ENCODE measurements at places on chromosomes 5 and 9. TPM values are rescaled to one million over a fixed set of nuclear protein-coding genes. Genes with fewer than 3 reads are reported as not detected.

PCDHGA10 gene
- total RNA-seq, result 17.1 TPM

DNA sequence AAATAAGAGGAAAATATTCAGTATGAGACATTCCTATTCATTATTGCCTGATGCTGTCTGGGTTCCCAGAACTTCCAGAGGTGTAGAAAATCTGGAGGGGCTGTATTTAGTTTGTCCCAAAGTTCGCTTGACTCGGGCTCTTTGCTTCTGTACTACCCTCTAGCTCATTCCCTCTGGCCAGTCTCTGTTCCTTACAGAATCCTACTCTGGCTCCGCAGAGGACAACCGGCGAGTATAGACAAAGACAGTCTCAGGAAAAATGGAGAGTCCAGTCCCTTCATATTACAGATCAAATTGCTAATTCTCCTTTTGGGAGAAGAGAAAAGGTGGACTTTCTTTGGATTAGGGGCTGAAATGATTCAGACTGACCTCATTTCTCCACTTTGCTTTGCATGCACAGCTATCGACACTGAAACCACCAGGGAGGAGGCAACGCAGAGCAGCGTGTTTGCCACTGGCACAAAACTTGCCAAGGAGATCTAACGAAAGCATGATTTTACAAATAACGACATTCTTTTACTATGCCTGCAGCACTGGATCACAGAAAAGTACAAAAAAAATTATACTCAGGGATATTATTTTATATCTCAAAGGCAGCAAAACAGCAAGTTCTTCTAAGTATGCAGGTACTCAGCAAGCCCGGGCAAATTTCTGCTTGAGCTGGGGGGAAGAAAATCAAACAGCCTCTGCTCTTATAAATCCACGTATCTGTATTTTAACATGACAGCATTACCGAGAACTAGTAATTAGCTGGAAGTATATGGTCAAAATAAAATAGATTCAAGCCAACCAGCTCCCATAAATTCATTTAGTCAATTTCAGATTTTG is 279.7 kb downstream of the NPR3 start:
- no peak for DNase-seq

DNA sequence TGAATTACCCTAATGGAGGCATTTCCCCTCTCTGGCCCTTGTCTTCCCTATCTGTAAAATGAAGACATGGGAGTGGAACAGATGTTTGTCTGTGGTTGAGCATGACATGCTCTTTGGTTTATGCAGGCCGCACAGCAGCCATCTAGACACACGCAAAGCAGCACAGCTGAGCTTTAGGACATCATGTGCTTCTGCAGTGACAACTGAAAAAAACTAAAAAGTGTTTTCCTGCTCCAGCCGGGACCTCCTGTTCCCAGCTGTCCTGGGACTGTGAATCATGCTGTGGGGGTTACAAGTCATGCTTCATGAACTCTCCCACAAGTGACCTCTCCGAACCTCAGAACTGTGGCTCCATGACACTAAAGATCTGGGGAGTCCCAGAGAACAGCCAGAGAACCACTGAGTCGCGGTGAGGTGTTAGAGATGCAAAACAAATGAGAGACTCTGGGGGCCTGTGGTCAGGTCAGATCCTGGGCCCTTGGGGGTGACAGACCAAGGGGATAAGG is 1.7 kb downstream of the SMIM3 start:
- DNase-seq, result peak; percentile 22

DNA sequence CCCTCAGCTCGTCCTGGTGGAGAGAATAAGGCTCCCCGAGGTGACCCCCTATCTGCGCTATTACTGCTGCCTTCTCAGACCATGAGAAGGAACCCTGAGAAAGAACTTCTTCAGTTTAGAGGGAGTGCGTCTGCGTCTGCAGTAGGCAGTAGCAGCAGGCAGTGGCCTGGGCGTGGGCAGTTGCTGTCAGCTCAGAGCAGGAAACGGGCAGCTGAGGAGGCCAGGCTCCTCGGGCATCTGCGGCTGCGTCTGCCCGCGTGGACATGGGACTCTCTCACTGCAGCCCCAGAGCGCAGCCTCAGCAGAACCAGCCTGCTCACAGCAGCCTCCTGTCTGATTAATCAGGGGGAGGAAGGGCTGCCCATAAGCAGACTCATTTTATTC is 49.8 kb upstream of the FCN1 start:
- no peak for DNase-seq

DNA sequence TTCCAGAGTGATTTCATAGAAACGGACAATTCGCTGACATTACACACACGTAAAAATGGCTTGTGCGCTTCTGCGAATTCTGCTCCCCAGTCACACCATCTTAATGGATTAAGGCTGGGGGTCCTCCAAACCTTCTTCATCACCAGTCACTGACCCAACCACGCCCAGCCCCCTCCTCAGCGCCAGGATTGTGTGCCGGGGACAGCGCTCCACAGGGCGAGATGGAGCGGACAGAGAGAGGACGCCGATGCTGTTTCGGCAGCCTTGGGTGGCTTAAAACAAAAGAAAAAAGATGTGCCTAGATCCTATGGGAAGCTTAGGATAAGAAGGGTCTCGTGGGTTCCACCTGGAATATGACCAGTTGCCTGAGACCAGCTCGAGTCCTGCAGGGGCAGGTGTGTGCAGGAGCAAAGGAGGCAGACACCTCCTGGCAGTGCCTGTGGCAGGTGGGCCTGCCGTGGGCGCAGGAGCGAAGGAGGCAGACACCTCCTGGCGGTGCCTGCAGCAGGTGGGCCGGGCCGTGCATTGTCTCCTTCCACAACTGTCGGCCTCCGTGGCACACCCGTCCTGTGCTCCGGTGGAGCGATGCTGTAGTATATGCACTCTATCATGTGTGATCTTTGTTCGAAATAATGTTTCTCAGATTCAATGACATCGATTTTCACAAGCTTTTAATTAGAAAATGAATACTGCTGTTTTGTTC is 20.9 kb downstream of the BRD9 start:
- no peak for DNase-seq

Measured in thyroid gland (tissue), 4 donors.